ENCODE measurements at places on chromosomes 13 and 19.

- no peak for DNase-seq
These were observed 35.3 kb upstream of the MYO16 start for GRCh38 chr13:108594153-108594552.

DNA sequence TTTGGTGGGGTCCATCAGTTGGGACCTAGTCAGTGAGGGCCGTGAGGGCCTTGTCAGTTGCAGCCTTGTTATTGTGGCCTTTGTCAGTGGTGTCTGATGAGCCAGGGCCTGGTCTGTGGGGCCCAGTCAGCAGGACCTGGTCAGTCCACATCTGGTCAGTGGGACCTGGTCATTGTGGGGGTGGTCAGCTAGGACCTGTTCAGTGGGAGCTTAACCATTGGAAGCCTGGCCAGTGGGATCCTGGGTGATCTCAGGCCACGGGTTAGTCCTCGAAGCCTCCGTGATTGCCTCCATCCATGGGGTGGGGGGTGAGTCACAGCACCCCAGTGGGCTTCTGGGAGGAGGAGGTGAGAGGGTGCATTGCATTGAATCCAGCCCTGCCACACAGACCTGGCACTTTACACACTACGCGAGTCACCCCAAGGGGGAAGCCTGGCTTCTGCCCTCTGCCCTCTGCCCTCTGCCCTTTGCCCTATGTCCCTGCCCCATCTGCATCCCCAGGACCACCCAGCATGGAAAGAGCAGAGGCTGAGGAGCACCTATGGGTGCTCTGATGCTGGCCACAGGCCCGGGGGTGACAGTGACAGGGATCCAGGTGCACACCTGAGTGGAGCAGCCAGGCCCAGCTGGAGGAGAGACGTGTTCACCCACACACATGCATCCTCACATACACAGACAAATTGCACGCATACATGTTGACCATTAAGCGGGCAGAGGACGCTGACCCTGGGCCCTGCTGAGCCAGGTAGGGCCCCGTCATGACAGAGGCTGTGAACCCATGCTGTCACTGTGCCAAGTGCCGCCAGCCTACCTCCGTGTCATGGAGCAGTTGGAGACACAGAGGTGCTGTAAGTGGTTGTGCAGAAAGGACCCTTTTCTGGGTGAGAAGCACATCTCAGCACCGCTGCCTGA, 59.8 kb upstream of the TPM4 start:
- DNase-seq = no peak

DNA sequence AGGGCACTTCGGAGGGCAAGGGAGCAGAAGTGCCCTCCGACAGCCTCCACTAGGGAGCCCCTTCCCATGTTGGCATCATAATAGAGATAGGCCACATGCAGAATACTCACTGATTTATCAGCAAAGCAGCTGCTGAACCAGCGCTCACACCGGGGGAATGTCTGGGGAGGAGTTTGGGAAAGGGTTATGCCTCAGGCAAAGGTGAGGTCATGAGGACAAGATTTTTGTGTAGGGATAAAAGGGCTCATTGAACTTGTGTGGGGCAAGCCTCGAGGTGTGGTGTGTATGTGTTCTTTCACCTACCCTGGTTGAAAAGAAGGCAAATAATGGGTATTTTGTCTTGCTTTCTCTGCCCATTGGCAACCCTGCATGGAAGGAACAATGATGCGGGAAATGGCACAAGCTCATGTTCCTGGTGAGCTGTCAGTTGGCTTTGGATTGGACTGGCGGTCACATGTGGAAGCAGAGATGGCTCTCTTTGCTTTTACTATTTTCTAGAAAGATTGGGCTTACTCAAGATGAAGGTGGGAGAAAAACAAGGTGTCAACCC, 39.1 kb upstream of the SLC7A9 start:
- DNase-seq = no peak

DNA sequence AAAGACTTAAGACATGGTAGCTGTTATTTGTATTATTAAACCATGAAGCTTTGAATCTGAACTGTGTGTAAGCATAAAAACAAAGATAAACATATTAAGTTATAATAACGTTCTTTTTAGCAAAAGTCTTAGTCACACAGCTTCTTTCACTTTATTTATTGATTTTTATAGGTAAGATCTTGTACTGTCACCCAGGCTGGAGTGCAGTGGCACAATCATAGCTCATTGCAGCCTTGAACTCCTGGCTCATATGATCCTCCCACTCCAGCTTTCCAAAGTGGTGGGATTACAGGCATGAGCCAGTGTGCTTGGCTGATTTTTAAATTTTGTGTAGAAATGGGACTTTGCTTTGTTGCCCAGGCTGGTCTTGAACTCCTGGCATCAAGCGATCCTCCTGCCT, 13.4 kb downstream of the FARP1 start:
- DNase-seq = no peak

GRCh38 chr13:110807546-110807945, 94.0 kb downstream of the ING1 start:
- no peak for DNase-seq

GRCh38 chr13:112587212-112587763, 665 bp downstream of the TUBGCP3 start:
- DNase-seq = peak; percentile 74

GRCh38 chr13:49840266-49840665, 47.8 kb upstream of the KPNA3 start:
- no peak for DNase-seq

GRCh38 chr13:106997696-106998095, 429.8 kb upstream of the ARGLU1 start:
- no peak for DNase-seq

DNA sequence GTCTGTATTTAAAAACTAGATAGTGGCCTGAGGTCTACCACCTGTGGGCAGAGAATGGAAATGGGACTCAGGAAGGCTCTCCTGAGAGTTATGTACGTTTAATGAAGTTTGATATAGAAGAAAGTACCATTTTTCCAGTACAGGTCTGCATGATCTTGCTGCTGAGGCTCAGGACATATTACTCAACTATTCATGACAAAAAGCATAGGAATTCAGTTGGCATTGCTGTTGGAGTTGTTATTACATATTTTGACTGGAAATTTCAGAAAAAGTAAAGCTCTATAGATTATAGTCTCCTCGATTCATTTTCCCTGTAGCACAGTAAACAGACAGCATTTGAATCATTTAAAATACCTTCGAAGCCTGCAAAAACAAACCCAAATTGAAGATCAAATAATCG, 469.8 kb downstream of the DCT start:
- DNase-seq = no peak

GRCh38 chr19:55076321-55076720, 652 bp downstream of the EPS8L1 start:
- DNase-seq = no peak

DNA sequence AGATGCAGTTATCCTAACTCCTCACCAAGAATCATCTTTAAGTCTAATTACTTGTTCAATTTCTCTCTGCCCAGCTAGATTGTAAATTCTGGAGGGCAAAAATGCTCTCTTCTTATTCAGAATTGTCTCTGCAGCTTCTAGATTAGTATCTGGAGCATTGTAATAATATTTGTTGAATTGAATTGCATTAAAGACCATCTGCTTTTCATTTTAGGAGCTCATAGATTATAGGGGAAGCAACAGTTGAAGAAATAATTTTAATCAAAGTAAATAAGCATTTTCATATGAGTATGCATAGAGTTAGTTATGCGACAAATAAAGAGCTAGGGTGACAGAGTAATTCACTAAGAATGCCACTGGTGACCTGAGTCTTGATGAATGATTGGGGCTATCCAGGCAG, 222.8 kb downstream of the SPRY2 start:
- no peak for DNase-seq

DNA sequence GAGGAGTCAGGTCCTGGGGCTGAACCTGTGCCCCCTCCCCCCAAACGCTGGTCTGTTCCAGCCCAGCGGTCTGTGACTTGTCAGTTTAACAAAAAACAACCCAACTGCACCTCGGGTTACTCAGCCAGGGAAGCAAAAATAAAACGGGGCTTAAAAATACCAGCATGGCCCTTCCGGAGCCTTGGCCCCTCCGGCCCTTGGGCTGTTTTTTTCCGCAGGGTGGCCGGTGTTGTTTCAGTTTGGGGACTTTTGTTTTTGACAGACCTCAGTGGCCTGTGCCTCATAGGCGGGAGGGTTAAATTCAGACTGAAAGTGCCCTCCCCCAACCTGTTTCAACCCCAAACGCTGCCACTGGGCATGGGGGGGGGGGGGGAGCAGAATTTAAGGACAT, 4.0 kb downstream of the TCF3 start:
- DNase-seq = no peak

DNA sequence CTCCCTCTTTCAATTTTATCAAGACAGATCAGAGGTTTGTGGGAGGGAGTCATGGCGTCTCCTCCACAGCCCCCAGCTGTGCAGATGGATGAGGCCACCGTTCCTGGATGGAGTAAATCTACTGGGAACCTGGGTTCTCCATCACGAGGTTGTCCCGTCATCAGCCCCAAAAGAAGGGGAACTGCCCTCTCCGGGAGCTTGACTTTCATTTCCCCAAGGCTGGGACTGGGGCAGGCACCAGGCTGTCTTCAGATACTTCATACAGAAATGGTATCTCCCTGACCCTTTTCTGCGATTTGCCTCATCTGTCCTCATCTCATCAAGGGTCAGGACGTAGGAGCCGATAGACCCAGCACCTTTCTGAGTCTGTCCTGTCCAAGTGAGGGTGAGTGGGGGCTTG, 9.8 kb downstream of the LILRB2 start:
- no peak for DNase-seq

DNA sequence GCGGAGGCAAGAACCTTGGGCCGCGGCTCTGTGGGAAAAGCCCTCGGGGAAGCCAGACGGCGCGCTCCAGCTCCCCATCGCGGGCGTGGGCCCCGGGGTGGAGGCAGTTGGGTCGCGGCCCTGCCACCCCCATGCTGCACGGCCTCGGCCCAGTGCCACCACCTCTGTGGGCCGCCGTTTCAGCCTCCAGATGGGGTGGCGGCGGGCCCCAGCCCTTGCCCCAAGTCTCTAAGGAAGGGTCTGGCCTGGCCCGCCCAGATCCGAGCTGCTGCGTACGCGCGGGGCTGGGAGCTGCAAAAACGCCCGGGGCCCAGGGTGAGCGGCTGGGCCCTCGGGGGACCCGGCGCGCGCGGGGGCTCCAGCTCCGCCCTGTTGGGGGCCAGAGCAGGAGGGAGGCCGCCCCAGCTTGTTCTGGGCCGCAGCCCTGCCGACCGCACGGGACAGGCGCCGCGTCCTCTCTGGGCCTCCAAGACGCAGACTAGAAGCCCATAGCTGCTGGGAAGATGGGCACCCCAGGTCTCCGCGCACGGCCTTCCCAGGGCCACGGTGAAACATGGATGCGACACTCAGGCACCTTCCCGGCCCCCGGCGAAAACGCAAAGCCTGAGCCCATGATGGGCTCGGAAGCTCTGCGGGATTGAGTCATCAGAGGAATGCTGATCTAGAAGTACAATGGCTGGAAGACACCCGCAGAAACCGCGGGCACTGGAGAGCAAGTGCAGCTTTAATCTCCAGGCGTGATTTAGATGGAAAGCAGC, 110.1 kb downstream of the KCTD15 start:
- DNase-seq = no peak

DNA sequence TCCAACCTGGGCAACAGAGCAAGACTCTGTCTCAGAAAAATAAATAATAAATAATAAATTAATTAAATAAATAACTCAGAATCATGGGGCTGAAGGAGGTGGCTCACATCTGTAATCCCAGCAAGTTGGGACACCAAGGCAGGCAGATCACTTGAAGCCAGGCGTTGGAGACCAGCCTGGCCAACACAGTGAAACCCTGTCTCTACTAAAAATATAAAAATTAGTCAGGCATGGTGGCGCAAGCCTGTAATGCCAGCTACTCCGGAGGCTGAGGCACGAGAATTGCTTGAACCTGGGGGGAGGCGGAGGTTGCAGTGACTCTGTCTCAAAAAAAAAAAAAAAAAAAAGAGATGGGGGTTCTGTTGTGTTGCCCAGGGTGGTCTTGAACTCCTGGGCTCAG, 7.2 kb downstream of the TMEM38A start:
- no peak for DNase-seq
